ENCODE measurements at places on chromosomes 2 and 18. TPM values are rescaled to one million over a fixed set of nuclear protein-coding genes. Genes with fewer than 3 reads are reported as not detected.

GRCh38 chr2:209817844-209818271, 46.2 kb downstream of the UNC80 start:
- DNase-seq, result no peak

The CRYGC gene
- not detected for total RNA-seq

The POU3F3 gene
- 0.32 TPM for total RNA-seq

The TTR gene
- total RNA-seq, result not detected

The STARD6 gene
- total RNA-seq, result 0.53 TPM

The UPP2 gene
- 0.16 TPM for total RNA-seq

The GAREM1 gene
- total RNA-seq, result 15.9 TPM

- DNase-seq, result no peak
These were observed 50.9 kb downstream of the ADNP2 start for GRCh38 chr18:80159713-80160636.

GRCh38 chr2:161146996-161147395, 13.2 kb upstream of the TANK start:
- no peak for DNase-seq

The FAM110C gene
- total RNA-seq, result 10.8 TPM

DNA sequence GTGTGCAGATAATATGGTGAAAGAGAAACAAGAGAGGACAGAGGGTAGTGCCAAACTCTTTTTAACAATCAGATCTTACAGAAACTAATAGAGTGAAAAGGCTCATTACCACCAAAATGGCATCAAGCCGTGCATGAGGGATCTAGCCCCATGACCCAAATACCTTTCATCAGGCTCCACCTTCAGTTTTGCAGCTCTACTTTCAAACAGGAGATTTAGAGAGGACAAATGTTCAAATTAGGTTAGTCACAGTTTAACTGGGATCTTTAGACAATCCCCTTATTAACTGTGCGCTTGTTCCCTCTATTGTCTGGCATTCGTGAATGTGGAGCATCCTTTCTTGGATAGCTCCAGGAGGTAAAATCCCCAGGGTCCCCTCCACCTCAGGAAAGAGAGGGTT, 1209.3 kb upstream of the CHAC2 start:
- no peak for DNase-seq

DNA sequence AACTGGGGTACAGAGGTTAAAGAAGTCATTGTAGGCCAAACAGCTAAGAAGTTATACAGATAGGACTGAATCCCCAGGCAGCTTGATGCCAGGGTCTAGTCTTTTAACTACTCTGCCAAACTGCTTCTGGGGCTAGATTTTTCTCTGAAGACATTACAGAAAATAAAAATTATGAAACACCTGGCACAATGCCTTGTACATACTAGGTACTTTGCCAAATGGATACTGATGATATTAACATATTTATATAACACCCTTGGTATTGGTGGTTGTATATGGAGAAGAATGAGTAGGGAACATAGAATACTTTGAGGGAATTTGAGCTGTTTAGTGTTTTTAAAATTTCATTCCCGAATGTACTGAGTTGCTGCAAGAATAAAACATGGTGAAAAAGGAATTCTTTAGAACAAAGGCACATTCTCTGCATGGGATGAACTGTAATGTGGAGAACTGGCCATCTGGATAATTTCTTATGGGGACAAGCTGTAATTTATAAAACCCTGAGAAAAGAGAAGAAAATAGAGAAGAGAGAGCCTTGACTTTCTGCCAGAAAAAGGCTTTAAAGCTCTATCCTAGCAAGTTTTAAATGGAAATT, 210.9 kb upstream of the TMEM200C start:
- DNase-seq, result no peak

The DSG1 gene
- 0.21 TPM for total RNA-seq

The MYO3B gene
- 2.8 TPM for total RNA-seq

The CFAP65 gene
- not detected for total RNA-seq

The DSC2 gene
- 7.1 TPM for total RNA-seq

The ZNF397 gene
- total RNA-seq, result 39.7 TPM

- DNase-seq, result no peak
These were observed 6.7 kb downstream of the TMBIM1 start for GRCh38 chr2:218285604-218286003.

- DNase-seq, result no peak
These were observed 46.7 kb downstream of the KIDINS220 start for GRCh38 chr2:8790739-8791162.

GRCh38 chr2:170165129-170165528, 12.8 kb upstream of the MYO3B start:
- DNase-seq, result no peak

- no peak for DNase-seq
These were observed 119.5 kb downstream of the ASXL3 start for GRCh38 chr18:33697498-33697897.

The TRABD2A gene
- 1.3 TPM for total RNA-seq

- no peak for DNase-seq
These were observed 7.8 kb upstream of the TMEM163 start for GRCh38 chr2:134726645-134727044.

DNA sequence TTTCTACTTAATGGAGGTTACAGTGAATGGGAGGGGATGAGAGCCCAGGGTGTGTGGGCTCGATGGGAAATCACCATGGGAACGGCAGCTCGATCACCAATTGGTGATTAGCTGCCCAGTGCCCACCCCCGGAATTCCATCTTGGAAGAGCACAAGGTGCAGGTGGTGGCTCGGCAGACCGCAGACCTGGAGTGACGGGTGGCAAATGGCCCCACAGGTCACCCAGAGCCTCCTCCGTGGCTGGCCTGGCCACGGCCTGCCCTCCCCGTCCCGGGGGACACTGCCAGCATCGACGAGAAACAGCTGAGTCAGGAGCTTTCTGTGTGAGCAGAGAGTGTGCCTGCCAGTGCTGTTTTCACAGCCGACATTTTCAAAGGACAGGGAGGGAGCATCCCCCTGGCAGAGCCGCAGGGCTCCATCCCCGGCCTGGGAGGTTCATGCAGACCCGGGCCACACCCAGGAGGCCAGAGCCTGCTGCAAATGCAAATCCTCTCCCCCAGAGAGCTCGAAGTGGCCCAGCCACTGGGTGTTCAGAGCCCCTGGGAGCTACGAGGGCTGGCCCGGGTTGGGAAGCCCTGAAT, 176.4 kb upstream of the MYT1L start:
- DNase-seq, result no peak

DNA sequence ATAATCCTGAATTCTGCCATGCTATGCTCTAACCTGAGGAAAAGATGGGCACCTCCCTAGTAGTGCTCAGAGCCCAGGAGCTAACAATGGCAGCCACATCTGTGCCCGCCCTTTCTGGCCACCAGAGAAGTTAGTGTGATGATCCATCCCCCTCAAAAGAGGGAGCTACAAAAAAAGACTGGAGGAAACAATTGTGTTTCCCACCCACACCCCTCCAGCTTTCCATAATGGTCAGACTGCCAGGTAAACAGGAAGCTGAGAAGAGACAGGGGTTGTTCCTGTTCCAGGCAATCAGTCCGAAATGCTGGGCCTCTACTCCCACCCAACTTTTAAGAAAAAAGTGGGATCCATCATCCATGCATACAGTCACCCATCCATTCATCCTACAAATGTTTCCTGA, 3.2 kb downstream of the TBC1D8 start:
- DNase-seq, result no peak

The MYO5B gene
- 8.8 TPM for total RNA-seq

- DNase-seq, result no peak
These were observed 313.6 kb upstream of the MC4R start for GRCh38 chr18:60686142-60686541.

DNA sequence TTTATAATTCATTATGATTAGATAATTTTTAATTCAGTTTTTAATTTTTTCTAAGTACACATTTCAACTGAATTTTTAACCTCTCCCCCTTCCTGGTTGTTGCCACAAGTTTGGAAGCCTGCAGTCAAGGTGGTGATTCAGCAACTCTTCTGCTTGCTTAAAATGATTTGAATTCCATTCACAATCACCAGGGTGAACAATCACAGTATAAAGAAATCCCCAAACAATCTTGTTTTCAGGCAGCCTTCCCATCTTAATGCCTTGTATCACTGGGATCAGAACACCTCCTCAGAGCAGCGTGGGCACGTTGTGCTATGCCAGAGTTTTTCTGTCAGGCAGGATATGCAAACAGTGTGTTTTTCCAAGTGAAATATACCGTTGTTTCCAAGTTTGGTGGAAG, 46.7 kb upstream of the BARD1 start:
- DNase-seq, result no peak

- DNase-seq, result no peak
These were observed 253.0 kb upstream of the NCKAP5 start for GRCh38 chr2:133821107-133821760.

- DNase-seq, result no peak
These were observed 164.0 kb downstream of the MYO3B start for GRCh38 chr2:170341684-170342623.

DNA sequence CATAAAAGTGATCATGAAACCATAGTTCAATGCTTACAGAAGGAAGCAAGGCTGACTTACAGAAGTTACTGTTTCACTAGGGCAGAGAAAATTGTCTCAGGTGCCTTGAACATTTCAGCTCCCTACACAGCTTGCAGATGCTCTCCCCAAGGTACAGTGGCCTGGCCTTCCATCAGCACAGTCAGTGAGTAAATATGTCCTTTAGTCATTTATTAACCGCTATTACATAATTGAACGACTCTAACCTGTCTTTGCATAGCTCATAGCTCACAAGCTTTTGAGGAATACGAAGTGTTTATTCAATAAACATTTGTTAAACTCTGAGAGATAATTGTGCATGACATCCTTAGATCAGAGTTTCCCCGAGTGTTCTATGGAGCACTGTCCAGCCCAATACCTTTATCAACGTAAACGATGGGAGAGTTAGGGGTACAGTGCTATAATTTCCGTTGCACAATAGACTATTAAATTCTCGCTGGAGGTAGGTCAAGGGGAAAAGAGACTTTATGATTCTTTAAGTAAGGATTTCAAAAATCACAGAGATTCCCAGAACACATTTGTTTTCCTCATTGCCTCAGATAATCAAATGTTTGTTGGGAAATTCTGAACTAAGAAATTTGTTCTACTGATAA, 677.8 kb downstream of the TSN start:
- DNase-seq, result no peak

- no peak for DNase-seq
These were observed 401.6 kb downstream of the PARD3B start for GRCh38 chr2:204946892-204947291.

The CRYGD gene
- total RNA-seq, result 0.95 TPM

GRCh38 chr2:239979243-239980023, 45.7 kb downstream of the NDUFA10 start:
- no peak for DNase-seq

DNA sequence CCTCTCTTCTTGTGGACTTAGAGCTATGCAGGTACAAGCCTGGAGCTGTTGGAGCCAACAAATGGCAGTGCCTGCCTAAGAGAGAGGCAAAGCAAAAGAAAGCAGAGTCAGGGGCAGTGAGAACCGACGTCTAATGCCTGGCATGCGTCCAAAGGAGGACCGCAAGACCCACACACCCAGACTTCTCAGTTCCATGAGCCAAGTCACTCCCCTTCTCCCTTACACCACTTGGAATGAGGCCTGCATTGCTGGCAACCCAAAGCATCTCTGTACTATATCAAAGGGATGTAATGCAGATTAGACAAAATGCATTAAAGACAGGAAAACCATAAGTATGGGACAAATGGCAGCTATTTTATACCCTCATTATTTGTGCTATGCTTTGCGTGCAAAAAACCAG, 49.9 kb upstream of the RNU4ATAC start:
- DNase-seq, result peak; percentile 41

The RPL37A gene
- total RNA-seq, result 2,774 TPM

The LCT gene
- not detected for total RNA-seq

The RAB11FIP5 gene
- total RNA-seq, result 13.4 TPM

DNA sequence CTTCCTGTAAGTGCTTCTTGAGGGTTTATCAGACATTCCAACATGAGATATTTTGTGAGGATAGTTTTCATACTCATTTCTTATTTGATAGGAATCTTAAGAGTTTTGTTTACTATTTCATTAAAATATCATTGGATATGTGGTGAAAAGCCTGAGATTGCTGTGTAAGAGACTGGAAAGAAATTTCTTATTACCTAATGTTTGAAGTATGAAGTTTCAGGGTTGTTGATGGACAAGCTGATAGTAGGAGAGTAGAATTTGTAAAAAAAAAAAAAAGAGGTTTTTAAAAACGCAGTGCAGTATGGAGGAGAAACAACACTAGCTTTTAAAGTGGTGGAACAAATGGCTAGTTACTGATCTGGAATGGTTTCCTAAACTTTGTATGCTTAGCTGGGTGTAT, 7.7 kb downstream of the EPB41L5 start:
- DNase-seq, result no peak

The NMUR1 gene
- total RNA-seq, result 0.26 TPM

DNA sequence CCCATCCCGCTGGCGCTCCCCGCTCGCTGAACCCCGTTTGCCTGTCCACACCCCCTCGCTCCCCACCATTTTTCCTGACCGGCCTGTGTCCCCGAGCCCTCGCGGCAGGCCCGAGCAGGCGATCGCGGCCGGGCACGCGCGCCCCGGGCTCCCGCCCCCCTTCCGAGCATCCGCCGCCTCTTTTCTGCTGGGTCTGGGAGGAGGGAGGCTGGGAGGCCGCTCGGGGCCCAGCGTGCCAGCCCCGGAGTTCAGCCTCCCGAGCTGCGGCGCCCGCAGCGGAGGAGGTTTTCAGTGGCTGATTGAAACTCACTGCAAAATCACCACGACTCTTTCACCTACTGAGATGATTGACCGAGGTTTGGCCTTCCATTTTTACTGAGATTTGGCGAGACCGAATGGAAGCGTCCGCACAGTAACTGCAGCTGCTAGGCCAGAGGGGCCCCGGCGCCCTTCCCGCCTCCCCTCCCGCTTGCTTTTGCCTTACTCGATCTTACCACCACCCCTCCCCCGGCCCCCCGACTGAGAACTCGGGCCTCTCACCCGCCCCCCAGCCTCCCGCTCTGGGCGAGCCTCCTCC, 4.8 kb downstream of the SOX11 start:
- no peak for DNase-seq

DNA sequence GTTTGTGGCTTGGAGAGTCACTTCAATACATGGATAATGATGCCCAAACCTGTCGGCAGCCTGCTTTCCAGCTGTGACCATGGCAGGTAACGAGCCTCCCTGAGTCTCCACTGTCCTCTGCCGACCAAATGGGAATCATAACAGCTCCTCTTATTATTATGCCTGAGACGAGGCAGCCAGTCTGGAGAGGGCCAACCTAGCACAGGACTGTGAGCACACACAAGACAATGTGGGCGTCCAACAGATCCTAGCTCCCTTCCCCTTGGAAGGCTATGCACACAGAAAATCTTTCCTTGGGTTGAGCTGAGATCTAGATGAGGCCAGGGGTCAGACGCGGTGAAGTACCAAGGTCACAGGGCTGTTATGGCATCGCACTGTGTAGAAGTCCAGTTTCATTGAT, 890 bp upstream of the SLC4A3 start:
- DNase-seq, result no peak

The SATB2 gene
- 3.5 TPM for total RNA-seq

DNA sequence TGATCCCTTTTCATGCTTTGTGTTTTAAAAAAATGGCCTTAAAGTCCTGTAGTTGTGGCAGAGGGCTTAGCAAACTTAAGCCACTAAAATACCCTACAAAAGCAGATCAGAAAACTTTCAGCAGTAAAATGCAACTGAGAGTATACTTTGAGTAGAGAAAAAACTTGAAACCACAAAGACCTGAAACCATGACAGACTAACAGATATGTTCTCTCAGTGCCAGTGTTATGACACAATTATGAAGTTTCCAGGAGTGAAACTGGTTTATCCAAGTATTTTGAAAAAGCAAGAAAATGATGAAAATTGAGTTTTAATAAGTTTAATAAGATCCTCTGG, 74.5 kb downstream of the SPRED2 start:
- DNase-seq, result no peak

Data from urinary bladder (tissue), 4 donors.